ENCODE measurements at places on chromosomes 6 and 20.

GRCh38 chr6:27156874-27157458 lies 90.5 kb upstream of the PRSS16 start:
- DNase-seq = no peak

GRCh38 chr6:33075568-33076405 lies at the start of gene HLA-DPB1:
TSS of gene HLA-DPB1 (plus strand) at chr6:33075990. CDS start at chr6:33076042, 52 bp downstream.
- DNase-seq = no peak

DNA sequence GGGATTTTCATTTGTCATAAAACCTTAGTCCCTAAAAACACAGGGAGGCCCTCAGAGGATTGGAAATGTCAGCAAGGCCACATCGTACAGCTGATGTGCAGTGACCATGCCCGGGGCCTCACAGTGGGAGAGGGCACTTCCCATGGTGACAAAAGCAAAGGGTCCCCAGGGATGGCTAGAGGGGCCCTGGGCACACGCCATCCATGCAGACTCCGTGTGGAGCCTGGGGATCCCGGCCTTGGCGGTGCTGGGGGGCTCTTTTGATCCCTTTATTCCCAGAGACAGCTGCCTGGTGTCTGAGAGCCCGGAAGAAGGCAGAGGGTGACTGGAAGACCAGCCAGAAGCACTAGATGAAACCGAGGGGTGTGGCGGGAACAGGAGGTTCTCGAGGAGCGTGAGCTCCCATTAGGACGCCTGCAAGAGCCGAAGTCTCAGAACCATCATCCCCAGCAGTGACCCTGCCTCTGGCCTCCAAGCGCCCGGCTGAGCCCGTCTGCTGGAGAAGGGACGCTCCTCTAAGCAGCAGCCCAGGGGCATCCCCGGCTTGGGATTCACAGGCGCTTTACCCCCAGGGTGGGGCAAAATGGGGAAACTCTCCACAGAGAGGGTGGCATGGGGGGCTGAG lies 49.1 kb upstream of the FRMD1 start:
- no peak for DNase-seq

DNA sequence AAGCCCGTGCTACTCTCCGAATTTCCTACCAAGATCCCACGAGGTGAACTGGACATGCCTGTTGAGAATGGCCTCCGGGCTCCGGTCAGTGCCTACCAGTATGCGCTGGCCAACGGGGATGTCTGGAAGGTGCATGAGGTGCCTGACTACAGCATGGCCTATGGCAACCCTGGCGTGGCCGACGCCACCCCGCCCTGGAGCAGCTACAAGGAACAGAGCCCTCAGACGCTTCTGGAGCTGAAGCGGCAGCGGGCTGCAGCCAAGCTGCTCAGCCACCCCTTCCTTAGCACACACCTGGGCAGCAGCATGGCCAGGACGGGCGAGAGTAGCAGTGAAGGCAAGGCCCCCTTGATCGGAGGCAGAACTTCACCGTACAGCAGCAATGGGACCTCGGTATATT lies 8.0 kb upstream of the FAM83D start:
- no peak for DNase-seq

GRCh38 chr6:107717781-107718180 lies 106.3 kb downstream of the SCML4 start:
- DNase-seq = no peak

DNA sequence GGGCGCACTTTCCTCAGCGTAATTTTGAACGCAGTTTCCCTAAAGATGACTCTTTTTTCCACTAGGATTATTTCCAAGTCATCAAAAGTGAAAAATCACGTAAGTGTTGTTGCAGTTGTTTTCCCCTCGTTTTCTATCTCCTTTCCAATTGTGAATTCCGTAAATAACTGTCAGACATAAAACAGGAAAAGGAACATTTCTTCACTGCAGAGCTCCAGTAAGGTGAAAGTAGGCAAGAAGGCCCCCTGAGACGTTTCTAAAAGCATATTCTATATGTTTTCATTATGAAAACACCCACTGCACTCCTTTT lies 17.8 kb downstream of the HIVEP2 start:
- DNase-seq = no peak

DNA sequence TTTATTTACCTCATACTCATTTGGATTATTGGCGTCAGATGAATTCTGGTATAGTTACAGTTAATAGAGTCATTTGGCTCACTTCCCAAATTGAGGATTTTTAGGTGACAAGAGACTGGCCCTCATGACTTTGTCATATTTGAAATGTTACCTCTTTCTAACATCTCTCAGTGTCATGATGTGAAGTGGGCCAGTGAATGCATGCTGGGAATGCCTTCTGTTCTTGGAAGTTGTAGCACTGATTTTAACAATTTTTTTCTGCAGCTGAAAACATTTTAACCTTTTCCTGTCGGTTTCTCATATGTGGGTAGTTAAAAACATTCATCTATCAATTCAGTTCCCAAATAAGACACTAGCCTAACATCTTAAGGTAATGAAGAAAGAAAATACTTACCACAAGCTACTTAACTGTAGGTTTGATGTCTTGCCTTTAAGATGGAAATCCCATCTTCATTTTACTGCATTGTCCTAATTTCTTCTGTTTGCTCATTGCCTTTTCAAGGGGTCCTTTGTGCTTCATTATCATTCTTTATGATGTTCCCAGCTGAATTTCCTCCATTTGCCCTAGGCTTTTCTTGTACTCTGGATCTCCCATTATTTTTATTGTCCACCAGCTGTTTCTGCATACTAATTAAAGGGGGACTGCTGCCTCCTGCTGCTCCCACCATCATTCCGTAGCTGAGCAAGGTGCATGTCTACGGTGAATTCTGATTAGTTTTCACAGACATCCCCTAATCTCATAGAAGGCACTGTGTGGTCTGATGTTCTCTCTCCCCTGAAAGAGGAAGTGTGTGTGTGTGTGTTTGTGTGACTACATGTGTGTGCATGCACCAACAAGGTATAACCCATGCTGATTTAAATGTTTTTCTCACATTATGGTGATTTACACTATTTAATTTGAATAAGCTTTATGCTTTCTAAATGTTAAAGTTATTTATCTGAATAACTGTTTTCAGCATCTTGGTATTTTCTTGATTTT lies 109.5 kb downstream of the B3GAT2 start:
- DNase-seq = no peak

GRCh38 chr6:168541307-168541706 lies 100.3 kb downstream of the SMOC2 start:
- DNase-seq = no peak

GRCh38 chr6:53686355-53686940 lies 20.9 kb upstream of the KLHL31 start:
- no peak for DNase-seq

GRCh38 chr20:19840111-19840710 lies 82.2 kb downstream of the RIN2 start:
- no peak for DNase-seq

DNA sequence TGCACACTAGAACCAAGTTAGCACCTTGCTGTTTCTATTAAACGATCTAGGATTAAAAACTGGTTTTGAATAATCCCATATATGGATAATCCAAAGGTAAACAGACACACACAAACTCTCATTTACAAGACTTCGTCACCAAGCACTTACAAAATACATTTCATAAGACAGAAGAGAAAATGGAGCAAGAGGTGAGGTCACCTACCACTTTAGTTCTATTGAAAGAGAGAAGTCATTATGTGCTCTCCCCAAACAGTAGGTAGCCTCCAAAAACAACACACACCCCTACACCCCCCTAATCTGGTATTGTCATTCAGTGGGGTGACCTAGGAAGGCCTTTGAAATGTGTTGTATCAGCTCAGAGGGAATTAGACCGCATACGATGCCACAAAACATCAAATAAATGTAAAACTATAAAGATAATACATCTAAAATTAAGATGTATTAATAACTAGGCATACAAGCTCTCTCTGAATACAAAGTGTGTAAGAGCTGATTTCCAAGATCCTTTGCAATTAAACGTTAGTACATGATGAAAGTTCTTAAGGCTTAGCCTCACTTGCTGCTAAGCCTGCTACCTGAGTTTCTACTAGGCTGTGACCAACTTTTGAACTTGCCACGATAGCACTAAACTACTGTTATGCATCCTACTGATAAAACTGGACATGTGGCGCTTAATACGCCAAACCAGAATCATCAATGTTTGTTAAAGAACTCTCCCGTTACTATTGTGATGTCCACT lies 1.6 kb downstream of the SRPK1 start:
- DNase-seq = no peak

DNA sequence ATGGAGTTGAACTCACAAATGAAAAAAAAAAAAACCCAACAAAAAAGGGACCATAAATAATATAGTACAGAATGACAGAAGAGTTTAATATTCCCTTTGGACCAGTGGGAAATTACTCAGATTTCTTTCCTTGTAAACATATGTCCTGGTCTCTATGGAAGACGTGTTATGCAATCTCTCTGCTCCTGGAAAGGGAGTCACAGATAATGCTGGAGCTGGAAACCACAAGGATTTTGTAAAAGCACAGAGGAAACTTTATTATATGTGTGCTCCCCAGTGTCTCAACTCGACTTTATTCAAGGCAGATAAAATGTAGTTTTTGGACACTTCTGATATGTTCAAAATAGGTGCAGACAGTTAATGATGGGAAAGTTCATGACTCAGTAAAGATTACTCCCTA lies 88.1 kb upstream of the ZFP64 start:
- no peak for DNase-seq

DNA sequence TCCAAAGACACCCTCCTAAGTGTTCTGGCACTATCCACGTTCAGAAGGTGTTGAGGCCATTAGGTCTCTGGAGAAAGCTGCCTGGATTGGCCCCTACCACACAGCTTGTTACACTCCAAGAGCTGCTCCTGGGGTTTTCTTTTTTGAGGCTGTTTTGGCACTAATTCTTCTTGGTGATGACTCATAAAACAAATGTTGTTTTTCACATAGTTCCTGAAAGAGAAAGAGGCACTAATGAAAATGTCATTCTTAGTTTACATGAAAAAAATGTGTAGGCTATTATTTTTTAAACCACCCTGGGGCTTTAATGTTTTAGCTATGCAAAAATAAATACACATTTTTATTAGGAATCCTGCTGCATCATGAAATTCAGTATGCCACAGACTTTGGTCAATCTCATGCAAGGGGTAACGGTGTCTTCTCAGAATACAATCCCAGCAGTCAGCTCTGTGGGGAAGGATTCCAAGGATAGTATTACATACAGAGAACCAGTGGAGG lies 38.1 kb downstream of the TBPL1 start:
- no peak for DNase-seq

GRCh38 chr6:43172104-43173007 lies 1.3 kb downstream of the SRF start:
- no peak for DNase-seq

- no peak for DNase-seq
Measured at GRCh38 chr20:41577129-41578009, 40.8 kb downstream of the CHD6 start.

DNA sequence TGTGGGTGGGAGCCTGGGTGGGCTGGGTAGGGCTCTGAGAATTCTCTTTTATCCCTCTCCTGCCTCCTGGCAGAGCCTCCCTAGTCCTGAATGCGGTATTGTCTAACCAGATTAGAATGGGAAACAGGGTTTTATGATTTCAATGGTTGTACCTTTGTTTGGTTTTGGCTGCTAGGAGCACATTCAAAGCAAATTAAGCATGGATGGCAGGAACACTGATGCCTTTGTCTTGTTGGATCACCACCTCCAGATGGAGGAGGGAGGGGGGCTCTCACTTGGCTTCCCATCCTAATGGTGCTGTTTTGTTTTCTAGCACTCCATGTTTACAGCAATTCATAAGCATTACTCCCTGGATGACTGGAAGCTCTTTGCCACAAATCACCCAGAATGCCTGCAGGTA lies 11.6 kb downstream of the GMPR start:
- peak; percentile 19 for DNase-seq

DNA sequence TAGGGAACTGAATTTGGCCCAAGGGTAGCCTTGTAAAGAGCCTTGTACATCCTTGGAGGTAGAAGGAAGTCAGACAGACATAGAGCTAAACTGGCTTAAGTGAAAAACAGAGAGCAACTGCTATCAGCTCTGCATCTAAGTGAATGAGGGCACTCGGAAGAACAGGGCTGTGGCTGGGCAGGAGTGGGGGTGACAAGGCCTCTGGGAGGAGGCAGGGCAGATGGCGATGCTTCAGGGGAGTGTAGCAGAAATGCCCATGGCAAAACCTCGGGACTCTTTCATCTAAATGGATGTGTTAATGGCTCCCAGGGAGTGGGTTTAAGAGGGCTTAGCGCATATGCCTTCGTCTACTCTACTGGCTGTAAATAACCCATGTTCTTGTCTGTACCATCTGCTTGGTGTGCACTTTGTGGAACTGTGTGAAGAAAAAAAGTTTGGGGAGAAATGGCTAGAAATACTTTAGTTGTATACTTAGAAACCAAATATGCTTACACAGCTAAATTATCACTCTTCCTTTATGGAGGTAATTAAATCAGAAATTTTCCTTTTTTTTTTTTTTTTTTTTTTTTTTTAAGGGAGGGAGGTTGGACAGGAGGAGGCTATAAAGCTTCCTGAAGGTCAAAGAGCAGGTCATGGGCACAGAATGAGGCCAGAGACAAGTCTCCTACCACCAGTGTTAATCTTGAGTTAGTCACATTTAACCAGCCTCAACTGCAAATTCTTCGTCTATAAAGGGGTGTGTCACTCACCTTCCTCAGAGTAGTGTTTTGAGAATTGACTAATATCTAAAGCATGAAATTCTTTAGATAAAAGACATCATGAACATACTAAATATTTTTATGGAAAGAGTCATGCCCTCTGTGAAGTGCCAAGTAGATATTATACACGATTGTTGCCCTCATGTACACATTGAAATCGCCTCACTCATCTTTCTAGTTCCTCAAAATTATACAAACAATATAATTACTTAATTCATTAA lies 60.9 kb downstream of the FYN start:
- no peak for DNase-seq
